ENCODE measurements at places on chromosomes 13 and 19. TPM values are rescaled to one million over a fixed set of nuclear protein-coding genes. Genes with fewer than 3 reads are reported as not detected.

DNA sequence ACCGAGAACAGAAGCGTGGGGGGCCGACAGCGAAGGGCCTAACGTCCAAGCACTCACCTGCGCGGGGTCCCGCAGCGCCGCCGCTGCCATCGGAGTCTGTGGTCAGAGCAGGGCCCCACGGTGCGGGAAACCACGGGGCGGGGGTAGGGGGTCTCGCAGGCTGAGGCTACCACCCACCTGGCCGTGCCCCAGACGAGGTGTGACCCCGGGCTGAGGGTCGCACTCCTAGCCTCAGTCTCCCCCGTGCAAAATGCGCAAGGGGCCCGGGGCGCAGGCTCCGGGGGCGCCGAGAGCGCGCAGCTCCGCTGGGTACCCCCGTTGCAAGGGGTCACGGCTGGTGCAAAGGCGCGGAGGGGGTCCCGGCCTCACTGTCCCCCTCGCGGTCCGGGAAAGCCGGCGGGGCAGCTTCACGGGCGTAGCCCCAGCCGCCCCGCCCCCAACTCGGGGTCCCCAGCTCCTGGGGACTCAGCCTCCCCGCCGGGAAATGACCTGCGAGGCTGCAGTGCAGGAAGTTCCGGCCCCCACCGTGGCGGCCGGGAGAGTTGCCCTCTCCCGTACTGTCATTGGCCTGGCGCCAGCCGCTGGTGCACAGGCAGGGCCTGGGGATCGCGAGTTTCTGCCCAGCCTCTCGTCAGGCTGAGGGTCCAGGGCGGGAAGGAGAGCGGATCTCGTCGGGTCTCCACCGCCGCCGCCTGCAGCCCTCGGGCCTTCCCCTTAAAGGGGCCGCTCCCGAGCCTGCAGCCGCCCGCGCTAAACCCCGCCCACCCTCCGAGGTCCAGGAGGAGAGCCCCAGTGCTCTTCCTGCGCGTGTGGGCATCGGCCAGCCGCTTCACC lies at the start of gene ZNF792:
TSS of gene ZNF792 (minus strand) at position 657 of the 834 bp plus-strand sequence. CDS start at position 90, 567 bp downstream.
- peak; percentile 51 for DNase-seq

DNA sequence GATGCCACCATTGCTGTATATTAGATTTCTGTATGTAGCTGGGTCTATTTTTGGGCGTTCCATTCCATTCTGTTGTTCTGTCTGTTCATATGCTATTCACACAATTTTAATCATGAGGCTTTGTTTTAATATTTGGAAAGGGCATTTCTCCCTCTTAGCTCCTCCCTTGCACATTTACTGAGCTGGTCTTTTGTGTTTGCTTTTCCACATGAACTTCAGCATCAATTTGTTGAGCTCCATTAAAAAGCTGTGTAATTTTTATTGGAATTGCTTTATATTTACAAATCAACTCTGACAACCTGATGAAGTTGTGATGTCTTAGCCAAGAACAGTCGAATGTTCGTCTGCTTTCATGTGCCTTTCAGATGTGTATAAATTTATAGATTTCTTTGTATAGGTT lies 14.0 kb downstream of the WASF3 start:
- no peak for DNase-seq

- peak; percentile 5 for DNase-seq
These were observed 2448.7 kb upstream of the PCDH20 start for GRCh38 chr13:63864171-63864902.

- peak; percentile 31 for DNase-seq
These were observed 106.2 kb downstream of the SLITRK5 start for GRCh38 chr13:87777387-87777786.

DNA sequence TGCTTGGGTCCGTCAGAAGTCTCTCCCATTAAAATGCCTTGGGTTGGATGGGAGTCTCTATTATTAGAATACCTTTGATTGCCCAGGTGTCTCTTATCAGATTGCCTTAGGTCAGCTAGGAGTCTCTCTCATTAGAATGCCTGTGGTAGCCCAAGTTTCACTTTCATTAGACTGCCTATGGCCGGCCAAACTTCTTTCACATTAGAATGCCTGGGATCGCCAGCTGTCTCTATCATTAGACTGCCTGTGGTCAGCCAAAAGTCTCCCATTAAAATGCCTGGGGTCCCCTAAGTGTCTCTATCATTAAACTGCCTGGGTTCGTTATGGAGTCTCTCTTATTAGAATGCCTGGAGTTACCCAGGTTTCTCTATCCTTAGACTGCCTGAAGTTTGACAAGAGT lies 1476.7 kb downstream of the UQCRFS1 start:
- no peak for DNase-seq

- DNase-seq = no peak
These were observed 34.4 kb downstream of the RAP2A start for GRCh38 chr13:97468331-97468730.

DNA sequence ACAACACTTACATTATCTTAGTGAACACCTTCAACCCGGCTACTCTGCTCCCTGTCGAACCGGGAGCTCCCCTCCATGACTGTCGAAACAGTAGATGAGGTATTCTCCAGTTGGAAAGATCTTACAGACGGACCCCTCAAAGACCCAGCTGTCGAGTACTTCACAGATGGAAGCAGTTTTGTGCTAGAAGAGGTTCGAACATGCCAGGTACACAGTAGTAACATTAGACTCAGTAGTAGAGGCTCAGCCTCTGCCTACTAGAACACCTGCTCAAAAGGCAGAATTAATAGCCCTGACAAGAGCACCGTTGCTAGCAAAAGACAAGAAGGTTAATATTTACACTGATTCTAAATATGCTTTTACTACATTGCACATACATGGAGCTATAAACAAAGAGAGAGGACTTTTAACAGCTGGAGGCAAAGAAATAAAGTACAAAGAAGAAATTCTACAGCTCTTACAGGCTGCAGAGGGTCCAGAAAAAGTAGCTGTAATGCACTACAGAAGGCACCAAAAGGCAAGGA lies 13.6 kb upstream of the SLC15A1 start:
- no peak for DNase-seq

DNA sequence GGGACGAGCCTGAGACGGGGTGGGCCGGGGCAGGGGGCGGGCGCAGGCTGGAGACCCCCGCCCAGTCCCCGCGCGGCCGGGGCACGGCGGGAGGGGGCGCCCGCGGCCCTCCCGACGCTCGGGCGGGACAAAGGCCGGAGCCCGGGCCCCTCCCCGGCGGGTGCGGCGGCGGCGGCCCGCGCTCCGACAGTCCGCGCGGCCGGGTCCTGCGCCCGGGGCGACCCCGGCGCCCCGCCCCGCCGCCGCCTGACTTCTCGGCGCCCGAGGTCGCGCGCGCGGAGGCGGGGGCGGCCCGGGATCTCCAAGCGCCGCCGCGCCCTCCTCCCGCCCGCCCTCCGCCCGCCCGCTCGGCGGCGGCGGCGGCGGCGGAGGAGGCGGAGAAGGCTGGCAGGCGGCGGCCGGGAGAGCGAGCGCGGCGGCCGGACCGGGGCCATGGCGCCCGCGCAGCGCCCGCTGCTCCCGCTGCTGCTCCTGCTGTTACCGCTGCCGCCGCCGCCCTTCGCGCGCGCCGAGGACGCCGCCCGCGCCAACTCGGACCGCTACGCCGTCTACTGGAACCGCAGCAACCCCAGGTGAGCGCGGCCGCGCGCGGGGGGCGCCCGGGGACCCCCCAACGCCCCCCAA lies at the start of gene EFNA2:
TSS of gene EFNA2 (plus strand) at position 137 of the 624 bp plus-strand sequence. CDS start at position 433, 296 bp downstream.
- no peak for DNase-seq

- DNase-seq = no peak
These were observed 550.6 kb upstream of the ARGLU1 start for GRCh38 chr13:107118506-107118905.

DNA sequence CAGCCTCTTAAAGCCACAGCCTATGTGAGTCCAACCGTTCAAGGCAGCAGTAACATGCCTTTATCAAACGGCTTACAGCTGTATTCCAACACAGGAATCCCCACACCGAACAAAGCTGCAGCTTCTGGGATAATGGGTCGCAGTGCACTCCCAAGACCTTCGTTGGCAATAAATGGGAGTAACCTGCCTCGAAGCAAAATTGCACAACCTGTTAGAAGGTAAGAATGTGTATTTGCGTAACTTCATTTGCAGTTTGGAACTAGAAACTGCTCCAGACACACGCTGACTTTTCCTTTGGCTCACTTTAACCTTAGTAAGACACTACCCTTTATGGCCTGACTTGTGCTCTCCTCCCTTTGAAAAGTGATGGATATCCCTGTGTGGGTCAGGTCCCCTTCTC lies 63.4 kb downstream of the SLAIN1 start:
- DNase-seq = no peak

DNA sequence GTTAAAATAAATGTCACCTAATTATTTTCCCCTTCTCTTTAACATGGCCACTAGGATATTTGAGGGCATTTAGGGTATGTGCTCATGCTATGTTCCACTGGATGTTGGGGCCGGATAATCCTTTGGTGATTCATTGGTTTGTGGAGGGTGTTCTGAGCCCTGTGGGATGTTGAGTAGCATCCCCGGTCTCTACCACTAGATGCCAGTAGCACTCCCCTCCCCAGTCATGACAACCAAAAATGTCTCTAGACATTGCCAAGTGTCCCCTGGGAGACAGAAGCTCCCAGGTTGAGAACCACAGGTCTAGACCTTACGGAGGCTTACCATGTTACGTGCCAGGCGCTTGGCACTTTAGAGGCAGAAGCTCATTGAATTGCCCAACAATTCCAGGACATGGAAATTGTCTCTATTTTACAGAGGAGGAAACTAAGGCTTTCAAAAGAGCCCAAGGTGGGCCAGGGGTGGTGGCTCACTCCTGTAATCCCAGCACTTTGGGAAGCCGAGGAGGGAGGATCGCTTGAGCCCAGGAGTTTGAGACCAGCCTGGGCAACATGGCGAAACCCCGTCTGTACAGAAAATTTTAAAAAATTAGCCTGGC lies 14.1 kb downstream of the SHANK1 start:
- peak; percentile 54 for DNase-seq

DNA sequence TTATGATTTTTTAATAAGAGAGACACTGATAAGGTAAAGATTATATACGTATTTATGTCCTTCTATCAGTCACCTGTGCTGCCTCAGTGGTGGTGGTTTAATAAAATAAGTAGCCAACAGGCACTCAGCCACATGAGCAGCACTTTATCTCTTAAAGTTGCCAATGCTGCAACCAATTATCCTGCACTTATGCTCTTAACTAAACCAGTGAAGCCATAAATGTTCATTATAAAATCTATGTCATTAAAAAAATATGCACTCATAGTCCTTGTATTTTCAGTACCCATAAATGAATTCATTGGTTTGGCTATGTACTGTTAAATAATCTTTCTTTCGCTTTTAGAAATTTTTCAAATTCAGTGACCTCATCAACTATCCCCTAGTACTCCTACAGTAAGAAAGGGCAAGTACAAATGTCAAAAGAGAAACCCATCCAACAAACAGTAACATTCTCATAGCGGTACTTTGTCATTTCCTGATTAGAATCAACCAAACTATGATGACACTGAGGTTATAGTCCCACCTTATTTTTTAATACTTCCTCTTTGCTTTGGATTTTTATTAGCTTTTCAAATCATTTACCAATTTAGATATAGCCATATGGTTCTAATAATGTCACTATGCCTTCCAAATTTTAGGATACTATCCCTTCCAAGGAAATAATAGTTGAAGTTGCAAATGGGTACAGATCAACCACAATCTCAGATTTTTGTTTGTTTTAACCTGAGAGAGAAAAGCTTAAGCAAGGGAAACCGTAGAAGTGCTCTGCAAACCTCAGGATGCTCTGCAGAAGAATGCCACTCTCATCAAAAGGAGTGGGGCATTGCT lies 190.9 kb downstream of the KLF12 start:
- DNase-seq = no peak

Gene CGB3
- polyA plus RNA-seq = not detected

Gene MUC16
- polyA plus RNA-seq = not detected

Gene CEACAM3
- not detected for polyA plus RNA-seq

Gene ZNF99
- polyA plus RNA-seq = not detected
